SK-MEL-5 (cell line): ENCODE measurements at places on chromosomes 5 and 9. TPM values are rescaled to one million over a fixed set of nuclear protein-coding genes. Genes with fewer than 3 reads are reported as not detected.
A peak's percentile ranks its signal among the peaks of the same experiment; 100 is the strongest.

Gene SOHLH1
- 0.27 TPM in 1 of 2 replicates, not detected in the other for total RNA-seq

Gene EGFL7
- total RNA-seq = 61.5 and 66.9 TPM in 2 replicates

Gene TIMD4
- total RNA-seq = not detected in 2 replicates

- no peak for DNase-seq
Measured at GRCh38 chr5:52838326-52839015, 50.8 kb downstream of the ITGA1 start.

- no peak for DNase-seq
Measured at GRCh38 chr9:113950195-113951031, 74.3 kb downstream of the ZNF618 start.

GRCh38 chr9:94668928-94669729 lies 29.8 kb upstream of the FBP1 start:
- peak; percentile 81 for DNase-seq

- DNase-seq = no peak
Measured at GRCh38 chr9:73714294-73714693, 562.6 kb downstream of the ANXA1 start.

DNA sequence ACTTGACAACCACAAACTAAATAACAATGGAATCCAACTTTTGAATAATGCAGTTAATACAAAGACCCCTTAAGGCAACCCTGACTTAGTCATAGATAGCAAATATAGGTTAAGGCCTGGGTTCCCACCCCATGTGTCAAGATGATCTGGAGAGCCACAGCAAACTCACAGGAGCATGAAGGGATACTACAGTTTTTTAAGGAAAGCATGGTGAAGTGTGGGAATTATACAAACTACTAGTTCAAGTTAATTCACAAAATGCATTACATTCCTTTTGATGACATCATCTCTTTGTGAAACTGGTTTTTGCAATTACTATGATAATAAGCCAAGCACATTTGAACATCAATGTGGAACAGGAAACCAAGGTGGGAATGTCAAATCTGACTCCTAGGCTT lies 50.6 kb downstream of the LHFPL2 start:
- no peak for DNase-seq
